AG08396 (cell line): ENCODE measurements at places on chromosomes 1 and 21.

- DNase-seq = no peak
Observed at GRCh38 chr1:2150801-2151200, 43.8 kb downstream of the FAAP20 start.

DNA sequence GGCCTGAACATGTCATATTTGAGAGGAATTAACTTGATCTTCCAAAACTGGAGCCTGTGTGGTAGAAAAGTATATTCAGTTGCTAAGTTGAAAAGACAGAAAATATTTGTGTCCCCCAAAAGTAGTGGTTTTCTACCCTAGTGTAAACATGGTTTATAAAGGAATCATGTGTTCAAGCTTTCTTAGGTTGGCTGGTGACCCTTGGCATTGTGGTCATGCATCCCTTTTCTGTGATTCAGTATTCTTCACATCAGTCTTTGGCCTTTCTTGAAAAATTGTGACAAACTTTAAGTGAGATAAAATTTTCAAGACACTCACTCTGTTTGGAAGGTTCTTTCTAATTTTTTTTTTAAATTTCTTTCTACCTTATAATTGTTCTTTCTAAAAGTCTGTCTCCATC lies 193.2 kb downstream of the DHRS3 start:
- no peak for DNase-seq

GRCh38 chr21:32377991-32378390 lies 14.8 kb downstream of the URB1 start:
- DNase-seq = no peak

DNA sequence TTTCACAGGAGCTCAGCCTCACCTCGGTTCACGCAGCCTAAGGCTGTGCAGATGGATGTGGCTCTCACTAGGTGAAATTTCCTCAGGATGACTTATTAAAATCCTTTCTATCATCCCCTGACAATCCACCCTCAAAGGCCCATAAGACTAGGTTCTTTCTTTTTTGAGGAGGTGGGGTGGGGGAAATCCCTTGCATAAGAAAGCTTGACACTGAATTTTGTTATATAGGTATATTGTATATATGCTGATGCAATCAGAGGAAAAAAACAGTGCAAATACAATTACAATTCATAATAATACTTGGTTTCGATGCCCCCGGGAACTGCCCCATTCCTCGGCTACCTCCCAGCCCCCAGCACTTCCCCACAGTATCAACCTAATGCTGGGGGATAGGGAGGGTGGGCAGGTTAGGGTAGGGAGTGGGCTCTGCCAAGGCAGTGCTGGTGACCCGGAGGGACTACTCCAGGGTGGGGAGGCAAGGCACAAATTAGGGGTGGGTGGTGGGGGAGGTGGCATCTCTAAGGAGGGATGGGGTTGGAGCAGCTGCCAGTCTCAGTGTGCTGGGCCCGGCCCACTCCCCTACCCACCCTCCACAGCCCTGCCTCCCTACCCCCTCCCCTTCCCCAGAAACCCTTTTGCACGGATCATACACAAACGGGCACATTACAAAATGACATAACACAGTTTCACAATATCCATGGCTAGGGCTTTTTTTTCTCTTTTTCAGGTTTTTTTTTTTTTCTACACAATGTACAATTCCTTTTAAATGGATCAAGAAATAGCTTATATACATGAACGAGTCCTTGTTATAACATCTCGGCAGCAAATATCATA lies 30.9 kb downstream of the SLC27A3 start:
- no peak for DNase-seq

GRCh38 chr1:1602304-1602967 lies 2.5 kb upstream of the FNDC10 start:
- no peak for DNase-seq

DNA sequence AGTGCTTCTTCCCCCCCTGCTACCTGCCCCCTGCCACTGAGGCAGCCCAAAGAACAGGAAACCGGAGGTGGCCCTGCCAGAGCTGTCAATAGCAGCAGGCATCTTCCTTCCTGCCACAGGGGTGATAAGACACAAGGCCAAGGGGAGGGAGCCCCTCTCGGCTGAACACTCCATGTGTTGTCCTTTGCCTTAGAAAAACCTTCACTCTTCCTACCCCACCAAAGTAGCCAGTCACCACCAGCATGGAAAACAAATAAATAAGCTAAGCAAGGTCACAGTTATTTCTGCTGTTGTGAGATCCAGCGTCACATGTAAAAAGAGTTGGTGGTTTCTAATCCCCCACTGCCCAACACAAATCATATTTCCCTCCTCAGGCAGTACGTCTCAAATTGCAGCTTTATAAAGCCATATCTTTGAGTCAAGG lies 104.8 kb upstream of the DPT start:
- DNase-seq = no peak

DNA sequence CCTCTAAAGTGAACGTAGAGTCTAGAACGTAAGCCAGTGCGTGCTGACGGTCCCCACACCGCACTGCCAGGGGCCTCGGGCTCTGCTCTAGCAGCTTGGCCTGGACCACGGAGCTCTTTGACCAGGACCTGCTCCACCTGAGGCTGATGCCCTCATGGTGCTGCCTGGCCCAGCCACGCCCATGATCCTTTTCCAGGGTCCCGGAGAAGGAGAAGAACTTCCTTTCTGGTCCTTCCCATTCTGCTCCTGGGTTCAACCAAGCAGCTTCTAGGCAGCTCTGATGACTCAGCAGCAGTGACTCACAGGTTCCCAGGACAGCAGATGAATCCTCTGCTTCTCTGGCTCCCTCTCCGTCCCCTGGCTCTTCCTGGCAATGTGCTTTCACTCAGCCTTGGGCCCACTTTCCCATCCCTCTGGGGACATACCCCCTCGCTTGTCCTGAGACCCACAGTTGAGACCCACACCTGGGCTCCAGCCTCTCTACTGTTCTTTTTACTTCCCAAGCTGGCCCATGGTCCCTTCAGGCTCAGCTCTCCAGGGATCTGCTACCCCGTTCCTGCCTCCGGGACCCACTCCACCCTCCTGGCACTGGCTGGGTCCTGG lies 246.3 kb upstream of the RAB4A start:
- peak; percentile 84 for DNase-seq

DNA sequence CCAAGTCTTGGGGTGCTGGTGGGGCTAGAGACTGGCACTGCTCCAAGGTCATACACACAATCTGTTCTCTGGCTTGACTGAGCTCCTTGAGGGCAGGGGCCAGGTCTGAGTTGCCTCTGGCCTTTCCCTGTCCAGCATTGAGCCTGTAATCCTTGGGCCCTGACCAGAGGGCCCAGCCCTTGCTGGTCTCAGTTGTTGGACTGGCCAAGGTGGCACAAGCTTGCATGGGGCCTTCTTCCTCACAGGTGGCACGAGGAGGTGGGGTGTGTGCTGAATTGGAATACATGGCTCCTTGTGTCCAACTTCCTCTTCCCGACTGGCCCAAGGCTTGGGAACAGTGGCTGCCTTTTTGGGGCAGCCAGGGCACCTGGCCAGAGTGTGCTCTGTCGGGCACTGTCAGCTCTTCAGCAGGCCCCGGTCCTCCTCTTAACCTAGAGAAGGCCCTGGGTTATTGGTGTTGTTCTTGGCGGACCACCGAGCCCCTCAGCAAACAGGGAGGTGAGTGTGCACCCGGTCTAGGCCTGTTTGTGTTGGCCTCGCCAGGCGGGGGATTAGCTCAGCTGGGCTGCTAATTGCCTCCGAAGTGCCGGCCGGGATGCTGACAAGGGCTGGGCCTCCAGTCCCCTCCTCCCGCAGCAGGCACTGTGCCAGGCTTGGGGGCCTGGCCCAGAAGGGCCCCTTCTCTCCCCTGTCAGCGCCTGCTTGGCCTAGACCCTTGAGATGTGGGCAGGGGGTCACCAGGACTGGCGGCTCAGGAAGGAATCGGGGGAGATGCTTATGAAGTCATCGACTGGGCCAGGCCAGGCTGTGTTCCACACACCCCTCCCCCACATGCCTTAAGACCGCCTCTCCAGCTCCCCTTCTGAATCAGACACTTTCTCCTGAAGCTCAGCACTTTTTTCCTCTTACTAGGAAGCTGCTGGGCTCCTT lies 28.5 kb downstream of the WNT4 start:
- no peak for DNase-seq

GRCh38 chr1:41456847-41457540 lies 27.5 kb downstream of the EDN2 start:
- DNase-seq = no peak

- DNase-seq = no peak
Observed at GRCh38 chr1:2084306-2084705, 34.1 kb downstream of the PRKCZ start.

DNA sequence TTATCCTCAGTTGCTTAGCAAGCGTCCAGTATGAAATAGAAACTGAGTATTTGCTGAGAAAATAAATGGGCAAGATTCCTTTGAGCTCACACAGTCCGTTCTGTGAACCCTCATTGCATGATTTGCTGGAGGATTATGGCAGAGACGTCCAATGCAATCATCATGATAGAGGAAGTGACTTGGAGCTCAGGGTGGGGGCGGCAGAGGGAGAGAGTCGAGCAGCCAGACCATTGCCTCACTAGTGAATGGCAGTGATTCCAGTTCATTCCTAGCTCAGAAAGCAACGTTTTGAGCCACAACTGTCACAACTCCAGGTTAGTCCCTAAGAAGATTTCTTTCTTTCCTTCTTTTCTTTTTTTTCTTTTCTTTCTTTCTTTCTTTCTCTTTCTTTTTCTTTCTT lies 27.5 kb upstream of the COL9A2 start:
- DNase-seq = peak; percentile 42

GRCh38 chr1:16120940-16121410 lies 34.9 kb downstream of the EPHA2 start:
- no peak for DNase-seq

GRCh38 chr1:203451836-203452784 lies 23.5 kb upstream of the PRELP start:
- DNase-seq = no peak
